ENCODE measurements at places on chromosomes 6 and 20.

DNA sequence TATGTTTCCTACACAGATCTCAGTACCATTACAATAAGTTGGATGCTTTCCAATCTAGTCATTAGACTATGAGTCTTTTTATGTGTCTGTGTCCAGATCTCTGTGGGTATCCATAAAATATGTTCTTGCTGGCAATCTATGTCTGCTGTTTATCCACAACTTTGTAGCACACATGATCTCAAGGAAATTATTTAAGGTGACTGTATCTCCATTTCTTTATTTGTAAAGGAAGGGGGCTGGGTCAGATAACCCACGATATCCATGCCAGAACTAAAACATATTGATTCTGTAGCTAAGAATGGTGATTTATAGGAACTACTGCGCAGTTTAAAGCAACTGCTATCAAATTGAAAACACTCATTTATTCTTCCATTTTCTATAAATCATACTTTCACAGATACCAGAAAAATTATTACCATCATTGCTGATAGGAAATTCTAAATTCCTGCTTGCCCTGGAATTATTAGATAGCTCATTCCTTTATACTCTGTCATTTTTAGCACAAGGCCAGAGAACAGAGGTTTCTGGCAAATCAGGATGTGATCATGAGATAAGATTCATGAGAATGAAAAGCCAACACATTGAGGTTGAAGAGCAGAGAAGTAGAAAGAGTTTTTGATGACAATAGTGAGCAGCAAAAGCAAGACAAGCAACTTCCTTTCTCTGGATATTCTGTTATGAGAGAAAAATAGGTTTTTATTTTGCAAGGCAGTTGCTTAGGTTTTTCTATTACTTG lies 851.4 kb upstream of the CITED2 start:
- no peak for DNase-seq

- DNase-seq: no peak
Measured at GRCh38 chr6:151806757-151807512, 547 bp upstream of the ESR1 start.

- no peak for DNase-seq
Measured at GRCh38 chr6:21158873-21159272, 434.7 kb upstream of the SOX4 start.

DNA sequence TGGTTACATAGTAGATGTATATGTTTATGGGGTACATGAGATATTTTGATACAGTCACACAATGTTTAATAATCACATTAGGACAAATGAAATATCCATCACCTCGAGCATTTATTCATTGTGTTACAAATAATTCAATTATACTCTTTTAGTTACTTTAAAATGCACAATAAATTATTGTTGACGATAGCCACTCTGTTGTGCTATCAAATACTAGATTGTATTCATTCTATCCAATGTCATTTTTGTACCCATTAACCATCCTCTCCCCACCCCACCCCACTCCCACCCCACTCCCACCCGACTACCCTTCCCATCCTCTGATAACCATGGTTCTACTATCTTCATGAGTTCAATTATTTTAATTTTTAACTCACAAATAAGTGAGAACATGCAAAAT lies 585.4 kb downstream of the CDH26 start:
- no peak for DNase-seq

- no peak for DNase-seq
Measured at GRCh38 chr6:116595247-116595646, 21.0 kb upstream of the RSPH4A start.

- DNase-seq: no peak
Measured at GRCh38 chr20:38061109-38061508, 27.6 kb downstream of the RPRD1B start.

DNA sequence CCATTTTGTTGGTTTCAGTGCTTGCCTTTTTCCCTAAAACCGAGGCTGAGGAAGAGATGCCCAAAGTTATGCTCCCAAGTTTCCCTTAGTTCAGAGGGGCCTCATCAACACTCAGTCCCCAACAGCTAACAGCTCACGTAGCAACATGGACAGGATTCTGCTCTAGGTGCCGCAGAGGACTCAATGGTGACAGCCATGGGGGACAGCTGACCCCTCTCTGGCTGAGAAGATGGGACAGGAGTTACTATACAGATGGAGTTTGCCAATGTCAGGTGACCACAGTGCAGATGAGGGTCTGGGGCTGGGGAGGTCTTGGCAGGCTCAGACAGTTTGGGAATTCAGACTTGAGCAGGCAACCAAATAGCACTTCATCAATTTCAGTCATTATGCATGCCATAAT lies 67.3 kb downstream of the NPEPL1 start:
- no peak for DNase-seq

- no peak for DNase-seq
Measured at GRCh38 chr6:144939921-144940320, 654.8 kb downstream of the UTRN start.

DNA sequence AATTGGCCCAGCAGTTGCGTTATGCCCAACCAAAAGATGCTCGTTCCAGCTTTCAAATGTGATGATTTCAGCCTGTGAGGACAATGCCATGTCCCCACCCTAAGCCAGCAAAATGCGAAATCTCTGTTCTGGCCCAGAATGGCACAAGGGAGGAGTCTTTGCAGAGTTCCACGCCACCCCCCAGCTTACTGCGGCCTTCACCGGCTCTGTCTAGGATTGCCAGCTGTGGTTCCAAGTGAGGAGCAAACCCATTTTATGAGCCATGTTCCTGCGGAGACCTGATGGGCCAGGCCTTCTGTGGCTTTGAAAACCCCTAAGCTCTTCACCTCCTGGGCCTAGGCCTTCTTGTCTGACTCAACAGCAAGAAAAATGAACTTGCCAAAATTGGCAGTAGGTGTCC lies 146.8 kb upstream of the SNX9 start:
- no peak for DNase-seq

DNA sequence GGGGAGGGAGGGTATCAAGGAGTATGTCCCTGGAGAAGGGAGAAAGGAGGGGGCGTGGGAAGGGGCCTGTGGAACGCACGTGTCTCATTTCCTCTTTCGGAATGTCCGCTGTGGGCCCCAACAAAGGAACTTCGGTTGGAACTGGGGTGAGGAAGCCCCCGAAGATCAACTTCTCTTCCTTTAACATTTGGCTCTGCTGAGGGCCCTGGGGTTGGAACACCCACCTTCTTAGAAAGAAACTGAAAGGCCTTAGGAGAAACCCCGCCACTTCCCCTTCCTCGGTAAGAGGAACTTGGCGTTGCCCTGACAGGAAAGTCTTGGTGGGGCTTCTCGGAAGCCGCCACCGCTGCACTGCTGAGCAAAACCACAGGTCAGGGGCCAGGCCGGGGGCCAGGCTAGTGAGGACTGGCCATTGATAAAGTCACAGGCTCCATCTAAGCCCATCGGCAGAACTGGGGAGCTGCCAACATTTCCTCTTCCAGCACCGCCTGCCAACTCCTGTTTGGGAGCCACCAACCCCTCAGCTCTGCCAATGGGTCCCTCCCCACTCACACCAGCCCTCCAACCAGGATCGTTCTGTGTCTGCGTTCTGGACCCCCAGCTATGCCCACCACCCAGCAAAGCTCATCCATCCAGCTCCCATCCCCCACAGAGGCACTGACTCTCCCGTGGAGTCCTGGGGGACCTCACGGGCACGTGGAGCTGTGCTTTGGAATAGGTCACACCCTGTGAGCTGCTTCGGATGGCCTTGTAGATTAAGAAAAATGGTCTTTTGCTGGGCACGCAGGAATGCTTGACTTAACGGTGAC lies 44.8 kb downstream of the FGD2 start:
- DNase-seq: no peak

DNA sequence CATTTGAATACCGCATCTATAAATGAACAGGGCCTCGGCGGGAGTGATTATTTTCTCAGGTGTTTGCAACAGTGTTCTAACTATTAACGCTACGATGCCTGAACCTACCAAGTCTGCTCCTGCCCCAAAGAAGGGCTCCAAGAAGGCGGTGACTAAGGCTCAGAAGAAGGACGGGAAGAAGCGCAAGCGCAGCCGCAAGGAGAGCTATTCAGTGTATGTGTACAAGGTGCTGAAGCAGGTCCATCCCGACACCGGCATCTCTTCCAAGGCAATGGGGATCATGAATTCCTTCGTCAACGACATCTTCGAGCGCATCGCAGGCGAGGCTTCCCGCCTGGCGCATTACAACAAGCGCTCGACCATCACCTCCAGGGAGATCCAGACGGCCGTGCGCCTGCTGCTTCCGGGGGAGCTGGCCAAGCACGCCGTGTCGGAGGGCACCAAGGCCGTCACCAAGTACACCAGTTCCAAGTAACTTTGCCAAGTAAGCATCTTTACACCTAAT lies 70.9 kb downstream of the HFE start:
- no peak for DNase-seq

DNA sequence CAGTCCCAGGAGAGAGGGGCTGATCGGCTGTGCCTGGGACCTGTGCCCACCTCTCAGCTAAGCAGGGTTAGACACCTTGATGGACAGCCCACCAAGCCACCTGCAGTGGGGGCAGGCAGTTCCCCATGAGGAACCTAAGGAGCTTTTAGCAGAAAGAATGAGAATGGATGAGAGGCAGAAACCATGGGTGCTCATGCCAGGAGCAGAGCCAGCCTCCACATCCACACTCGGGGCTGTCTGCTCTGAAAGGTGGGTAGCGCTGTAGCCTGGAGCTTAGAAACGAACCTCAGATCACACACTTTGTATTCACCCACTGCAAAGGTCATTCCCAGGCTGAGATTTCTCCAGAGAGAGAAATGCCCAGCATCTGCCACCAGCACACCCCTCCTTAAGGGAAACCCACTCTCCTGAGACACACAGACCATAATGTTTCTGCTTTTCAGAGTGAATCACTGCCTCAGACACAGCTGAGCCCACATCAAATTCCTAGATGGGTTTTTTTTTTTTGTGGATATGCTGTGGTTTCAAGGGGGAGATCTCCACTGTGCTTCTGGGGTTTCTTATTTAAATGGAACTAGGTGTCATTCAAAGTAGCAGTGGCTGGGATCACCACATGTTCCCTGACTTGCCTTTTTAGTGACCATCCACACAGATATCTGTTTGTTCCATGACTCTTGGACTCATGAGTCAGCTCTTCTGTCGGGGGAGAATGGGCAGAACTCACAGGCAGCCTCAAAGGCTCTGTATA lies 218.9 kb downstream of the EYA2 start:
- DNase-seq: no peak

DNA sequence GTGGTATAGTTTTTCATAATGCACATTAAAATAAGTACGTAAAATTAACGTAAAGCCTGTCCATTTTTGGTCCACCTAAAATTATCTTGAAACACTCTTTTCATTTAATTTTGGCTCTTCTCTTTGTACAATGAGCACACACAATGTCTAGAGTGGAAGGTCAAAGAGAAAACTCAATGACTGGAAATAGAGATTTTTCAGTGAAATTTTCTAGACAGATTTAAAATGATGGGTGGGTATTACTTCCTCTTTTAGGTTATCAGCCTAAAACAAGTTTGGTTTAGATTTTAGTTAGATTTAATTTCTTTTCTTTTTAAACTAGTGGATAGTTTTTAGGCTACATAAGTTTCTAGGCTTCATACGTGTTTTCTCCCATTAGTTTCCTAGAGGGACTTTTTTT lies 24.9 kb downstream of the DSE start:
- DNase-seq: no peak

GRCh38 chr6:140101818-140102217 lies 727.4 kb upstream of the CITED2 start:
- DNase-seq: no peak

DNA sequence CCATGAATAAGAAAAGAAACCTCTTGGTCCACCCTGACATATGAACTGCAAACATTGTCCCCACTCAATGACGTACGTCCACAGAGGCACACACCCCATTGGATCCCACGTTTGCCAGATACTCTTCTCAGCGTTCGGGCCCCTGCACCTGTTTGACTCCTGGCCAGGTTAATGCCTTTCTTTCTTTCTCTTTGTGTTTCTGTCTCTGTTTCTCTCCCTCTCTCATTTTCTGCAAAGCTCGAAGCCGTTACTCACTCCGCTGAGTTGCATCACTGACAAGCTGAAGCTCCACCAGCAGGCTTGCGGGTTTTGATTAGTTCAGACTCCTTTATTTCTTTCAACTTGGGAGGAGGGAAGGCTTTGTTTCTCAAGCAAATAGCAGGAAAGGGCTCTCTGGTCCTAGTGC lies 135.5 kb upstream of the SUPT3H start:
- DNase-seq: peak; percentile 24

GRCh38 chr6:71527886-71528285 lies 239.3 kb downstream of the OGFRL1 start:
- DNase-seq: no peak

GRCh38 chr6:125789167-125789566 lies 1.6 kb upstream of the NCOA7 start:
- no peak for DNase-seq

DNA sequence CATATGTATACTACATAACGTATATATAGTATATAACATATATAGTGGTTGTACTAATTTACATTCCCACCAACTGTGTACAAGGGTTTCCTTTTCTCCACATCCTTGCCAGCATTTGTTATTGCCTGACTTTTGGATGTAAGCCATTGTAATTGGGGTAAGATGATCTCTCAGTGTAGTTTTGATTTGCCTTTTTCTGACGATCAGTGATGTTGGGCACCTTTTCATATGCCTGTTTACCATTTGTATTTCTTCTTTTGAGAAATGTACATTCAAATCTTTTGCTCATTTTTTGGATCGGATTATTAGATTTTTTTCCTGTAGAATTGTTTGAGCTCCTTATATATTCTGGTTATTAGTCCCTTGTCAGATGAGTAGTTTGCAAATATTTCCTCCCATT lies 11.4 kb downstream of the SYNJ2 start:
- DNase-seq: no peak

DNA sequence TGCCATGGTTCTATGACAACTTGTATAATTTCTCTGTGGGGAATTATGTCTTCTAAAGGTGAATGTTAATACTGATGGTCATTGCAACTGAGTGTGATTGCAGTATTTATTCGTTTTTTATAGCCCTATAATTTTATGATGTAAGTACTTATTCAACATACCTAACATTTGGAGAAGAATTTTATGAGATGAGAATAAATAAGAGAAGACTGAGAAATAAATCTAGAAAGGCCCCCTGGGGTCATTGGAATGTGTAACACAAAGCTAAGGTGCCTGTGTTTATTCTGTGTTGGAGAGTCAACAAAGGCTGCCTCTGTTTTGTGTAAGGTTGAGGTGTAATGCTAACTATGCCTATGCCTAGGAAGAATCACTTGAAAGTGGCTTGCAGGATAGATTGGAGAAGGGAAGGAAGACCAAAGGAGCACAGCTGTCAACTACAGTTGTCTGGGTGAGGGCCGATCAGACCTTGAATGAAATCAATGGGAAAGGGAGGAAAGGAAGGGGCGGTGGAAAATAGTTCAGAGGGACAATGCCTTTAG lies 1076.7 kb downstream of the KIF16B start:
- DNase-seq: no peak

- no peak for DNase-seq
Measured at GRCh38 chr6:72363844-72364740, 257.8 kb upstream of the KCNQ5 start.

DNA sequence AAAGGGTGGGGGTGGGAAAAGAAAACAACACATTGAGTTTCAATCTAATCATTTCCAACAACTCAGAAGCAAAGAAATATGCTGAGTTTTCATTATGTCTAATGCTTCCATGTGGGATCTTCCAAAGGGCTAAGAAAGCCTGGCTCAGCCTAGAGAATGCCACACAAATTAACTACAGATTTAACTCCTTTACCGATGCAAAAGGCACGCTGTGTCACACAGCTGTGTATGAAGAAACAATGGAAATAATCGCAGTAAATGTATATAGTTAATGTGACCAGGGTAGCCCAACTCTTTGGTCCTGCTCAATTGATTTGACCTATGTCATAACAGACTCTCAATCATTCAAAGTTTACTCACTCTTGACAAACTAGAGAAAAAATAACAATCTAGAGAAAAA lies 17.8 kb downstream of the B4GALT5 start:
- DNase-seq: no peak

- DNase-seq: no peak
Measured at GRCh38 chr20:64191002-64191401, 26.8 kb downstream of the MYT1 start.
